ENCODE measurements at places on chromosomes 1 and 21.
A peak's percentile ranks its signal among the peaks of the same experiment; 100 is the strongest.

- no peak for DNase-seq
Observed at GRCh38 chr1:54872036-54872331, 15.0 kb downstream of the DHCR24 start.

DNA sequence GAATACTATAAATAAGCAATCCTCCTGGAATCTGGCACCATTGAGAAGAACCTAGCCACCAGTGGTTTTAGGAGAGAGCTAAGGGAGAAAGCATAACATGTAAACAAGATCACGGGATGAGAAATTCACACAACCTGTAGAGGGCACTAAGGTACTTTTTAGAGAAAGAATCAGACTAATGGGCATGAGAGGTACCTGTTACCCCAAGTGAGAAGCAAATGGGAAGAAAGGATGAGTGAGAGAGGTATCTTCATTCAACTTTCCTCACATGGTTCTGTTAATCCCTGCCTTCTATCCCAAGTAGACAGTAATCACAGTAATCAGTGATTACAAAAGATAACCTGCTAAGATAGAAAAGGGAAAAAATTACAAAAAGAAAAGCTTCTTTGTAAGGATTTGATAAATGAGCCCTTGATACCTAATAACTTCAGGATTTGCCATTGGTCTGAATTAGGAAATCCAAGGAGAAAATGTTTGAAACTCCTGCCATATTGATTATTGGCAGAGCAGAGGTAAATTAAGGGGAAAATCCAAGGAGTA lies 251.1 kb upstream of the ADGRL2 start:
- DNase-seq = no peak

GRCh38 chr1:69737527-69738185 lies 169.9 kb downstream of the LRRC7 start:
- peak; percentile 35 for DNase-seq

- DNase-seq = no peak
Observed at GRCh38 chr1:111833334-111833733, 77.6 kb downstream of the DDX20 start.

- DNase-seq = no peak
Observed at GRCh38 chr1:186738926-186739325, 58.7 kb upstream of the PTGS2 start.

DNA sequence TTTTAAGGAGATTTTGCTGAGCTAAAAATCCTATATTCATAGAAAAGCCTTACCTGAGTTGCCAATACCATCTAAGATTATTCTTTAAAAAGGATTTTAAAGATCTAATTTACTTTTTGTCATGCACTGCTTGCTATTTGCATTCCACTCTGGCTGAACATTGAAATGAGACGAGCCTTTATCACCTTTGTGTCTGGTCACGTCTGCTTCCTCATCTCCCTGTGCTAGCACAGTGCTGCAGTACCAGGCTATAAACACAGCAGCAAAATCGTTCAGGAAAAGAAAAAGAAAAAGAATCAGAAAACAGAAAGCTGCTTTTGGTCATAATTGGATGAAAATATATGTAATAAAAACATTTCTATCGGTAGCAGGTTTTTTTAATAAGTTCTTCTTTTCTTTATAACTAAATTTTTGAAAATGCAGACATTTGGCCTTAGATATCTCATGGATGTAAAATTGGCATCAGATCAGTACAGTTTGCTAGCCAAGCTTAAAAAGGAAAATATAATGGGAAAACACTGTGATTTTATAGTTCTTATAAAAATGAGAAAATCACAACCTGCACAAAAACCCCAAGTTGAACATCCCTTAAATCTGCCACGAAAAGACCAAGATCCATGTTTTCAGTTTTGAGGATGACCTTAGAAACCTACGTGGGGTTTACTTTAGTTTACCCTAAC lies 735.7 kb upstream of the CXADR start:
- no peak for DNase-seq

- no peak for DNase-seq
Observed at GRCh38 chr1:198024782-198025181, 107.6 kb downstream of the LHX9 start.

GRCh38 chr1:182833271-182833670 lies 5.9 kb upstream of the DHX9 start:
- no peak for DNase-seq

DNA sequence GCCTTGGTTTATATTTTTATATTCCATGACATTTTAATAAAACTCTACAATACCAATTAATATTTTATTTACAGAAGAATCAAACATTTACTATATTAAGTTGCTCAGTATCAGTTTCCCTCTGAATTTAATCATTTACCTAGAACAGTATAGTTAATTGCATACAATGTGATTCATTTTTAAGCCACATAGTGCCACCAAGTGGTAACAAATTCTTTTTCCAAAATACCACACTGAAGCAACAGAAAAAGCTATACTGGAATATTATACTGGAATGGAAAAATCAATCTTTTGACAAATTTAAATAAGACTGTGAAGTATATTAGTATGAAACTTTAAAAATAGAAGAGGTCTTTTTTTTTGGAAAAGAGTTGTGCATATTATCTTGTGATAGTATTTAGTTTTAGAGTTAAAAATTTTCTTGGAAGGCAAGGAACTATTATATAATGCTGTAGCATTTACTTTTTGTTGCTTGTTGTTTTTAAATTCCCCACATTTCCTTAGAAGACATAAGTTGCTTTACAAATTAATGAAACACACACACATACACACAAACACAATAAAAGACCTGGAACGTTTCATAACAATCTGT lies 57.3 kb downstream of the ZNF644 start:
- DNase-seq = peak; percentile 28

GRCh38 chr1:219173758-219174459 lies at the start of gene LYPLAL1:
TSS of gene LYPLAL1 (plus strand) at chr1:219173878. CDS start at chr1:219173891, 13 bp downstream.
- DNase-seq = peak; percentile 90

- DNase-seq = no peak
Observed at GRCh38 chr1:56911098-56911938, 54.5 kb downstream of the C8B start.

DNA sequence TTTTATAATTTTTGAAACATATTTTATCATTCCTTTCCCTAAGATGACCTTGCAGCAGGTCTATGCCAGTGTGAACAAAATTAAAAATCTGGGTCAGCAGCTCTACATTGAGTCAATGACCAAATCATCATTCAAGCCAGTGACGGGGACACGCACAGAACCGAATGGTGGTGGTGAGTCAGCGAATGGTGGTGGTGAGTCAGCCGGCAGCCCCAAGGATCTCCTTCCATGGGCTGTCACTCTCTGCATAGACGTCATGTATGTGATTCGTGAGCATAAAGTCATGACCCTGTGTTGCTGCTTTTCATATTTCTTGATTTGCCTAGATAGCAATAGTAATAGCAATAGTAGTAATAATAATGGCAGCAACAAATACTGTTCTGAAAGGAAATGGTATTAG lies 26.3 kb downstream of the PER3 start:
- no peak for DNase-seq

DNA sequence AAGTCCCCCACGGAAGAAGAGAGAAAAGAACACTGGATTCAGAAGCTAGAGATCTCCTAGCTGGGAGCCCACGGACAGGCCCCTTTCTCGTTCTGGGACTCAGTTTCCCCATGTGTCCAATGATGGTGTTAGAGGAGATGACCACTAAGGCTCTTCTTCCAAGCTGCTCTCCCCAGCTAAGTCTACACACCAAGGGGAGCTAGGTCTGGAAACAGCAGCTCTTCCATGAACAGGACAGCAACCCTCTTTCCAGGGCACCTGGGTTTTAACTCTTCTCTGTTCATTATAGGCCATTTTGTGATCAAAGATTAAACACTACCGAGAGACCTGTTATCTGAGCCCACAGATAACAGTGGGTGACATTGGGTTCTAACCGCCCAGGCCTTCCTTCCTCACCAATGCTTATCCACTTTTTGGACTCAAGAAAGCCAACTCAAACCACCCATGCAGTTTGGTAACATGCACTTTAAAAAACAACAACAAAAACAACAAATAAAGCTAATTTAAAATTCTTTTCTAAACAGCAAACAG lies 85.9 kb downstream of the MRPL37 start:
- DNase-seq = no peak

DNA sequence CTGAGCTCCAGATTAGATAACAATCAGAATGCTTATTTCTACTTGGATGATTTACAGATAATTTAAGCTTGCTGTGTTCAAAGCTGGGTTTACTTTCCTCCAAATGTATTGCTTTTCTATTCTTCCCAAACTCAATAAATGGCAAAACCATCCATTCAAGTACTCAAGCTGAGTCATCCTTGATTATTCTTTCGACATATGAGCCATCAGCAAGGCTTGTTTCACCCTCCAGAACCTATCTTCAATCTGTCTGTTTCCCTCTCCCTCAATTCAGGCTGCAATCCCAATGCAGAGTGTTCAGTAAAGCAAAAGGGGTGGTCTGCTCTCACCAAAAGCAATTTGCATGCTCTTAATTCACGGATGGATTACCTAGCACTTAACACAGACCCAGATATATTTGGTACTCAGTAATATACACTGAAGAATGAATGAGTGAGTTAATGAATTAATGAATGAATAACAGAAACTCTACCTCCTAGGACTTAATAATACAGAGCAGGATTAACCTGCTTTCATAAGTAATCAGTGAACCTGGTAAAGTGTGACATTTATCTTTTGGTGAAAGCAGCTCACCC lies 41.9 kb downstream of the DDR2 start:
- no peak for DNase-seq
